SW480 (cell line): ENCODE measurements at places on chromosomes 3 and 15.

GRCh38 chr15:85008474-85009260, 27.0 kb downstream of the PDE8A start:
- DNase-seq = no peak

DNA sequence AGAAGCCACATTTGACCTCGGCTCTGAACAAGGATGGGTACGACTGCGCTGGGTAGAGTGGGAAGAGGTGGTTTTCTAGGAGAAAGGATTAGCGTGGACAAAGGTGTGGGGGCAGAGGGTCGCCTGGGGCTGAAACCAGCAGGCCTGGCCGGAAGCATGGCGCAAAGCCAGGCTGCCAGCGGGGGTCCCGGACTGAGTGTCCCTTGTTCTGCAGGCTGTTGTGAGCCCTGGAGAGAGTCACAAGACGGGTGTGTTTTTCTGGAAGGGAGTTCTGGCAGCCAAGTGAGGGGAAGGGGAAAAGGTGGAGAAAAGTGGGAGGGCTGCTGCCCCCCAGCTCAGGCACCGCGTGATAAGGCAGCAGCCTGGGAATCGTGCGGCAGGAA, 98.5 kb upstream of the MEF2A start:
- no peak for DNase-seq

GRCh38 chr3:171028025-171028778, 1.7 kb upstream of the SLC2A2 start:
- peak; percentile 70 for DNase-seq

DNA sequence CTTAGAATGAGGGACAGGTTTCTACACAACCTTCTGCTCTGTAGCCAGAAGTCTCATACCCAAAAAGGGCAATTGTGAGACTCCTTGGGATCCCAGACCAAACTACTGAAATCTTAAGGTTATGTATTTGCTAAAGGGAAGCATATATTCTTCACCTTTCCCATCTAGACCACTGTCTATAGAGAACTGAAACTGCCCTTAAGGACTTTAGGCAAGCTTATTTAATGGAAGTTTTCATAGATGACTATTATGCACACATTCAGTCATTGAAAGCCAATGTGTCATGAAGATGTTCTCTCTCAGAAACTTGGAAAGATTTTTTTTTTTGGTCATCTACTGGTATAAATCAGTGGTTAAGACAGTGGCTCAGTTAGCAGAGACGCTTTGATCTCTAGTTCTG, 365.3 kb downstream of the MCTP2 start:
- no peak for DNase-seq

- DNase-seq = no peak
Measured at GRCh38 chr15:63358241-63359029, 23.2 kb downstream of the CA12 start.

- DNase-seq = no peak
Measured at GRCh38 chr15:79540551-79540950, 108.4 kb downstream of the MINAR1 start.

DNA sequence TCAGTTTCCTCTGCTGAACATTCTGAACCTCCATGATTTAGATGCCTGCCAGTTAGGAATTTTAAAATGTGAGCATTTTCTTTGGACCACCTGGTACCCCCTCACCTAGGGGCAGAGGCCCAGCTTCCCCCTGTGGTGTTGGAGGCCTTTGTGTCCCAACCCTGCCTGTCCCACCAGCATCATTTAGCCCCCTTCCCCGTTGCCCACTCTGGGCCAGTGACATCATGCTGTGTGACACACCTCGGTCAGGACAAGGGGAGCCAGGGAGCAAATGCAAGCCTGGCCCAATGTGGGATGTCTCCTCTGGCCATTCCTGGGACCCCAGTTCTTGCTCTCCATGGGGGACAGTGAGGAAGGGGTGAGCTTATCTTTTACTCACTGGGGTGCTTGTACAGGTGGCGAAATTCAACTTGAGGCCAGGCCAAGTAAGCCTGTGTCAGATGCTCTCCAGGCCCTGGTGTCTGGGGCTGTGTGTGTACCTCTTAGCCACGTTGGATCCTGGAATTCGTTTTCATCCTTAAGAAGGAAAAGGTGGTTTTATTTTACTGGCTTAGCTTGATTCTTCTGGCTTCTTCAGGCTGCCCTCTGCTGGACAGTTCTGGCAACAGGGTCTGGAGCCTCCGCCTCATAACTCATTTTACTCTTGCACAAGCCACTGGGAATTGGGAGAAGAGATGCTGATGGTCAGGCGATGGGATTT, 49.7 kb upstream of the MYZAP start:
- DNase-seq = peak; percentile 48

DNA sequence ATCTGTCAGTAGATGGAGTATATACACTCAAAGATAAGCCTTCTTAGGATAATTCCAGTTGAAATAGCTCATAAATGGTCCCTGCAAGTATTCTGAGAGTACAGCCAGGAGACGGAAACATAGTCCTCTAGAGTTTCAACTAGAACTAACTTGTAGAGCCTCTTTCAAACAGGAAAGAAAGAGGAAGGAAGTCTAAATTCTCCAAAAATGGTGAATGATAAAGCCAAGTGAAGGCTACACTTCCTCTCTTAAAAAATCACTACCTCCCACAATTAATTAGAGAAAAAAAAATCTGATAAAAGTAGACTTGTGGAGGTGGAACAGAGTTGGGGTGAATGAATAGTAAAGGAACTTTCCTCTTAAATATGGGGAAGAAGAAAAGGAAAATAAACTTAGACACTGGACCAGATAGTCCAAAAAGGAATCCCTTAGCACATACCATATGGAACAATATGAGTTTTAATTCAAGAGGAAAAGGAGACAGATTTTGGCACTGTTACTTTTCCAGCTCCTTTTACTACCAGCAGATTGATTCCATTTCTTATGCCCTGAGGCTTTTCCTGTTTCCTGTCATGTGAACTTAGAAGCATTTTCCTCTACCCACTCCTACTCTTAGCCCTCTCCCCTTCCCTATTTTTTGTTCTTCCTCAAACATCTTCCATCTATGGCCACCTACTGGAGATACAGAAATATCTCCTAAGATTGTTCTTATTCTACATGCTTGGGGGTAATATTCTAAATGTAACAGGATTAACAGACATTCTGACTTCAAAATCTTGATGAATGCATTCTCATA, 207.6 kb downstream of the CHST2 start:
- DNase-seq = no peak

GRCh38 chr3:192570821-192571791, 156.2 kb downstream of the FGF12 start:
- peak; percentile 34 for DNase-seq

- DNase-seq = no peak
Measured at GRCh38 chr15:93294896-93295295, 205.9 kb upstream of the RGMA start.

DNA sequence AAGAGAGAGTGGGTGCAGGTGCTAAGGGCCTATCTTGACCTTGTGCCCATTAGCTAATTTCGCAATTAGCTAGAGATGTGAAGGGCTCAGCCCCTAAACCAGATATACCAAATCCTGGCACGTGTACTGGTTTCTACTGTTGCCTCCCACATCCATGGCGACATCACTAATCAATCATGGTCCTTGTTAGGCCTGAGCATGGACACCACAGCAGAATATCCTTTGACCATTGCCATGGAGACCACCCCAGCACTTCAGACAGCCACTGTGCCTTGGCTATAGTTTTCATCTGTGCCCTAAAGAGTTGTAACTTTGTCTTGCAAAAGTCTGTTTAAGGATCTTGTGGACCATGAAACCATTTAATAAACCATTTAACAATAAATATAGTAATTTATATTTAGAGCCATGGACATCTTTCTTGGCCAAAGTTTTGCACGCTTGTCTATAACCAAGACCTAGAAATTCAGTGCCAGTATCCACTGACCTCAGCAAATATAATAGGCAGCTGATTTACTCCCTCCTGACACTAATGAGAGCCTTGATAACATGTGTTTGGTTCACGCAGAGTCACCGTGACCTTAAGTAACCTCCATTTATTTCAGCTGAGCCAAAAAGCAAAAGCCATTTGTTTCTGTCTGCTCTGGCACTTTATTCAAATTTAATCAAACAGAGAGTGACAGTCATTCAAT, 43.4 kb downstream of the COLQ start:
- no peak for DNase-seq

DNA sequence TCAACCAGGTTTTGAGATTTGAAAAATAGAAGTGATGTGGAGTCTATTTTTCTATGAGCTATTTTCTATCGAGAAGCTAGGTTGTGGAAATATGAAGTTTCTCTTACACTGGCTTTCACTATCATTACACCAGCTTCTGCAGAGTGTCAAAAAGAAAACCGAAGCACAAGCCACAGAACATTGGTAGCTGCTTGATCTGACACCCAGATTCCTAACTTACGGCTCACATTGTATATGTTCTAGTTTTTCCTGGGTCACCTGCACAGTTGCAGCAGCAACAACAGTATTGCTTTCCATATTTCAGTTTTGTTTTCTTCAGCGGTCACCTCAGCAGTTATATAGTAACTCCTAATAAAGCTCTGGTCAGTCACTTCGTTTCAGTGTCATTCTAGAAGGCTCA, 790.1 kb downstream of the PLOD2 start:
- no peak for DNase-seq

DNA sequence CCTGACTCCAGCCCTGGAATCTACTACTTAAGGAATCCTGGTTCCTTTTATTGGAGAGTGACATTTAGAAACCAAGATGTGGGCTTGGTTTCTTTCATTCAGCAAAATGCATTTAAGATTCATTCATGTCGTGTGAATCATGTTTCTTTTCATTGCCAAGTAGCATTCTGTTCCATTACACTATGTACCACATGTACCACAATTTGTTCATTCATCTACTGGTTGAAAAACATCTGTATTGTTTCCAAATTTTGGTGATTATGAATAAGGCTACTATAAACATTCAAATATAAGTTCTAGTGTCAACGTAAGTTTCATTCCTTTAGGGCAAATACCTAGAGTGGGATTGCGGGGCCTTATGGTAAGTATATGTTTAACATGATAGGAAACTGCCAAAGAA, 264.2 kb downstream of the VPS13C start:
- no peak for DNase-seq

DNA sequence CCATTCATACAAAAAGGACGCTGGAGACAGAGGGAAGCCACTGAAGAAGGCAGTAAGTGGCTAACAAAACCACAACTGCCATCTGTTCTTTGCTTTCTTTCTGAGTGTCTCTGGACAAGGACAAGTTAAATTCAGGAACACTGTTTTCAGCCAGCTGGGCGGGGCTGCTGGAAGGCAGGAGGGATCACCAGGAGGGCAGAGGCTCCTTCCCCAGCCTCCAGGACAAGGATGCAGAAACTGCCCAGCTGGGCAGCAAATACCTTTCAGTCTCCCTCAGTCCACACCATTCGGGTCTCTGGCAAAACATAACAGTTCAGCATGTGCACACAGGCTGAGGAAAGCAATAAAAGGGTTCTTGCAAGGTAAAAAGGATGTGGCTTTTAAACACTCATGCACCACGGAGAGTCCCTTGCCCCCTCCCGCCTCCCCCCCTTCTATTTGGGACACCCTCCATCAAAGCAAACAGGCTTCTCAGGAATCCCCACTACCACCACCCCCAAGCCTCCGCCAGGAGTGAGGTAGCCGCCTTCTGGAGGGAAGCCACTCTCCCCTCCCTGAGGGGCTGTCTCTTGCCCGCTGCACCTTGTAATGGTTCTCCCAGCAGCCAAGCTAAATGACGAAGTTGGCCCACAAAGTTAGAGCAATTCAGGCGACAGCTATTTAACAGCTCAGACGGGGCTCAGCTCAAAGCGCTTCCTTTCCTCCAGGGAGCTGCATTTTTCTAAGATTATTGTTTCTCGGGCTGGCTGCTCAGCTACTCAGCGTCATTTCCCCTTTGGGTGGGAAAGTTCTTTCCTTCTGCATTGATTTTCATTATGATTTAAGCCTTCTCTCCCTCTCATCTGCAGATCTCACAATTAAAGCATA, 3.8 kb downstream of the HEG1 start:
- no peak for DNase-seq

- no peak for DNase-seq
Measured at GRCh38 chr3:48320996-48321395, 12.5 kb downstream of the SPINK8 start.

GRCh38 chr3:24475925-24476324, 18.7 kb downstream of the THRB start:
- no peak for DNase-seq

DNA sequence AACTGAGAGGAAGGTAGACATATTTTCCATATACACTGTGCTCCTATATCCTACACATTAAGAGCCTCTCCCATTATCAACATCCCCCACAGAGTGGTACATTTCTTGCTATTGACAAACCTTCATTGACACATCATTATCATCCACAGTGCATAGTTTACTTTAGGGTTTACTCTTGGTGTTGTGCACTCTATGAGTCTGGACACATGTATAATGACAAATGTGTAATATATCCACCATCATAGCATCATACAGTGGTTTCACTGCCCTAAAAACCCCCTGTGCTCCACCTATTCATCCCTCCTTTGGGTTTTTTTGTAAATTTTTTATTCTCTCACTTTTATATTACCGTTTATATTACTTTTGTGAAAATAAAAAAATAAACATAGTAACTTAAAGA, 22.2 kb upstream of the CLDN18 start:
- DNase-seq = no peak

- peak; percentile 40 for DNase-seq
Measured at GRCh38 chr3:173553635-173554280, 156.2 kb downstream of the NLGN1 start.

DNA sequence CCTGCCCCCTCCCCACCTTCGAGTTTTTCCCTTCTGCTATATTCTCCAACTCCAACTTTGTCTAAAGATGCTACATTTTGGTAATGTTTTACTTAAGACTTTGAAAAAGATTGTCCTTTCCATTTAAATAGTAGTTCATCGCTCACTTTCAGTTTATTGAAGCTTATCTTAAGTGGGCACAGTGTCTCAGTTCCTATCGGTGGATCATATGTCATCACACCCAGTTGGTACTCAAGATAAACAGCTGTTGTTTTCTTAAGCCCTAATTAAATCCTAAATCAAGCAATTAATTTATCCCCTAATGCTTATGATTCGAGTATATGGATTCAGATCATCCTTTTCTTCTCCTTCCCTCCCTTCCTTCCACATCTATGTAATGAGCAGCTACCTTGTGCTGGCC, 210.7 kb downstream of the TLE3 start:
- DNase-seq = no peak

- DNase-seq = no peak
Measured at GRCh38 chr3:154843647-154844046, 236.5 kb upstream of the MME start.

GRCh38 chr3:66115858-66116654, 77.3 kb upstream of the MAGI1 start:
- DNase-seq = peak; percentile 93

DNA sequence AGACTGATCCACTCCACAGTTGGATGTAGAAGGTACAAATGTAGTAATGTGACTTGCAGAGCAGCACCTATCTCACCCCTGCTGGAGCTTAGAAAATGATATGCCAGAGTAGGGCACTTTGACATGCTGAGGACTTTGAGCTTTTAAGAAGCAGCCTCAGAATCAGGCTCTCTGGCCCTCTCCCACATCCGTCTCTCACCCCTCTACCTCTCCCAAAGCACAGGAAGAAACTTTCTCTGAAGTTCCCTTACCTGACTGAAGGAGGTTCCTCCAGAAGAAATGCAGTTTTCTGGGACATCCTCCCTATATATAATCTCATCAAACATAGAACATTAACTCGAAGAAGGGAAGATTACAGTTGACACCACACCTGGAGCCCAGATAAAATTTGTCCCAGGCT, 98.4 kb upstream of the PEX5L start:
- no peak for DNase-seq

GRCh38 chr3:149333176-149333859, at the start of gene TM4SF18:
TM4SF18 (minus strand) TSS chr3:149333636; CDS start chr3:149333382, 254 bp downstream.
- no peak for DNase-seq

- no peak for DNase-seq
Measured at GRCh38 chr3:1734494-1735122, 364.1 kb upstream of the CNTN4 start.
